ENCODE measurements at places on chromosomes 6 and 20. TPM values are rescaled to one million over a fixed set of nuclear protein-coding genes. Genes with fewer than 3 reads are reported as not detected.

- no peaks in the 10 kb centered on the region for H3K27me3 ChIP-seq
- H3K36me3 ChIP-seq: peaks cover 10% of the 10 kb centered on the region
- no peak overlapping the region for H3K4me3 ChIP-seq
- H3K27ac ChIP-seq: no peak overlapping the region
- no peaks in the 10 kb centered on the region for H3K4me1 ChIP-seq
- DNase-seq: no peak
Measured at GRCh38 chr6:79064635-79065034, 13.4 kb downstream of the PHIP start.

DNA sequence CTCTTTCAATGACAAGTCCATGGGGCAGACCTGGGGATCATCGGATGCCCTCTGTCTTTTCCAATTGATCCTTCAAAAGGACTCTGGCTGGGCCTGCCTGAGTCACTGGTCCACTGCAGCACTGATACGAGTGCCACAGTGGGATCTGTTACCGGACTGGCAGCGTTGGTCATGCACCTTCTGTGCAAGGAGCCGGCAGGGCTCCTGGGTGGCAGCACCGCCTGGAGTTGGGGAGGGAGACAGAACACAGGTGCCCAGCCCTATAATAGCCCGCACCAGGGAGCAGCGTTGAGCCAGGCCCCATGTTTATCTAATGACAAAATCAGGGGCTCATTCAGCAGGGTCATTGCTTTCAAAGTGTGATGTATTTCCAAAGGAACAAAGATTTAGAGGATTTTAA, 64.2 kb upstream of the NXT1 start:
- H3K4me3 ChIP-seq: no peak overlapping the region
- no peaks in the 10 kb centered on the region for H3K36me3 ChIP-seq
- no peaks in the 10 kb centered on the region for H3K27me3 ChIP-seq
- no peaks in the 10 kb centered on the region for H3K4me1 ChIP-seq

Gene SRSF6
- total RNA-seq: 184 TPM

Gene CDC5L
- total RNA-seq: 24.9 TPM
